GM23338 (cell line): ENCODE measurements at places on chromosomes 11 and 22. TPM values are rescaled to one million over a fixed set of nuclear protein-coding genes. Genes with fewer than 3 reads are reported as not detected.

GRCh38 chr22:44441401-44442185 is 56.4 kb downstream of the RTL6 start:
- no peak for DNase-seq

Gene IGF2
- 0.70 and 1.4 TPM in 2 replicates for total RNA-seq

GRCh38 chr11:64628596-64628995 is 37.6 kb downstream of the SLC22A12 start:
- DNase-seq: no peak

Gene APOL3
- total RNA-seq: not detected in 2 replicates

Gene MMP8
- total RNA-seq: not detected in 2 replicates

GRCh38 chr11:73493956-73494598 is 103.8 kb downstream of the FAM168A start:
- DNase-seq: peak; percentile 84

- DNase-seq: no peak
Measured at GRCh38 chr11:62880231-62880802, 379 bp upstream of the SLC3A2 start.

- DNase-seq: peak; percentile 36
Measured at GRCh38 chr11:121790430-121790829, 325.6 kb downstream of the BLID start.

Gene PRSS23
- 4.7 and 9.6 TPM in 2 replicates for total RNA-seq
